Forelimb muscle (tissue), 1 donor: ENCODE measurements at places on chromosomes 5 and 9.

GRCh38 chr5:68331192-68332079 is 115.9 kb downstream of the PIK3R1 start:
- DNase-seq: peak; percentile 4

DNA sequence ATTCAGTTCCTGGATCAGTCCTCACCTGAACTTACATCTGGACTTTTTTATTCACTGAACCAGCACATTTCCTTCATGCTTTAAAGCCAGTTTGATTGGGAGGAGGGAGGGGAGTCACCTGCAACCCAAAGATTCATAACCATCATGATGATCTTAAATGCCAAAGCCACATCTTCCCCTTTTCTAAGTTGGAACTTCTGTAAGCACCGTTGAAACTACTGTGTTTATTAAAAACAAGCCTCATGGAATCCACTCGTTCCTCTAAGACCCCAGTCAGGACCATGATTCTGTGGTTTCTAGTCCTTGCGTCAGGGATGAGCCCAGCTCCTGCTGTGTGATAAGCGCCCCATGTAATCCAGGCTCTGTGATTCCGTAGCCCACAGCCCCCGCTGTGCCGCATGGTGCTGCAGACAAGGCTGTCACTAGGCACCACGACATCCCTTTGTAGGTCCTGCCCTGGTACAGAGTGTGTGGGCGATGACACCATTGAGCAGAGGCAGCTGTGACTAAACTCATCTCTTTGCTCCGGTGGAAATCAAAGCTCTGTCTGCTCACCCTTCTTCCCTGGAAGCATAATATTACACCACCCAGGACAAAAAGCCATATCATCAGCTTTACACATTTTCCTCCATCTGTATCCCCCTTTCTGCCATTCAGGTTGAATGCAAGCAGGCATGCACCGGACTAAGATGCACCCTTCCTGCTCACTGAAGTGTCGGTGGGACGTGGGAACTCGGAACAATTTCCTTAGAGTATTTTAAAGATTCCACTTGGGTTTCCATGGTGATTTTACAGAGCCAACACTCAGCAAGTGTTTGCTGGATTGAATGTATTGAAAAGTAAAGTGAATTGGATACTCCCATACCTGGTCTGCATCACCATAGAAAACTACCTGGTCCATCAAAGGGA is 132.0 kb upstream of the FSTL4 start:
- no peak for DNase-seq

- DNase-seq: no peak
These were observed 313.0 kb upstream of the CDH6 start for GRCh38 chr5:30880514-30880913.

- DNase-seq: no peak
These were observed 20.1 kb upstream of the COL15A1 start for GRCh38 chr9:98923451-98924123.

- no peak for DNase-seq
These were observed 203.4 kb downstream of the AUH start for GRCh38 chr9:91158286-91158685.

GRCh38 chr5:40614923-40615585 is 64.7 kb upstream of the PTGER4 start:
- DNase-seq: no peak

GRCh38 chr9:34485822-34486221 is 27.2 kb downstream of the DNAI1 start:
- no peak for DNase-seq
